Stimulated activated CD4-positive, alpha-beta T cell treated with anti-CD3 and anti-CD28 coated beads, Interleukin-1b, Interleukin-23, amount 100 ng/mL, for 1 hour (primary cell): ENCODE measurements at places on chromosomes 13 and 19.
A peak's percentile ranks its signal among the peaks of the same experiment; 100 is the strongest.

- DNase-seq, result no peak
These were observed 310.6 kb downstream of the FGF14 start for GRCh38 chr13:102091231-102091630.

- no peak for DNase-seq
These were observed 13.9 kb downstream of the APLP1 start for GRCh38 chr19:35882114-35882832.

DNA sequence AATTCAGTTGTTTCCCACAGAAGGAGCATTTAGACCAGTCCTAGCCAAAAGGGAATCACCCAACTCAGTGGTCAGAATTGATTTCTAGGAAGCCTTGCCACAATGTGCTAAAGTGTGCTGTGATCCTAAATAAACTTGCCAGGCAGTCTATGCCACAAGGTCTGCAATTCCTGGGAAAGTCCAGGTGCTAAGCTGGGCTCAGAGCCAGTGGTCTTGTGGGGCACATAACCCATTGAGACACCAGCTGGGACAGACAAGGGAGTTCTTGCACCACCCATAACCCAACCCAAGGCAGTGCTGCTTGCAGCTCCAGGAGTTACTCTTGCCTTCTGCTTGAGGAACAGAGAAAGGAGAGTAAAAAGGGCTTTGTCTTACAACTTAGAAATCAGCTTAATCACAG is 489.5 kb upstream of the SPRY2 start:
- DNase-seq, result no peak

DNA sequence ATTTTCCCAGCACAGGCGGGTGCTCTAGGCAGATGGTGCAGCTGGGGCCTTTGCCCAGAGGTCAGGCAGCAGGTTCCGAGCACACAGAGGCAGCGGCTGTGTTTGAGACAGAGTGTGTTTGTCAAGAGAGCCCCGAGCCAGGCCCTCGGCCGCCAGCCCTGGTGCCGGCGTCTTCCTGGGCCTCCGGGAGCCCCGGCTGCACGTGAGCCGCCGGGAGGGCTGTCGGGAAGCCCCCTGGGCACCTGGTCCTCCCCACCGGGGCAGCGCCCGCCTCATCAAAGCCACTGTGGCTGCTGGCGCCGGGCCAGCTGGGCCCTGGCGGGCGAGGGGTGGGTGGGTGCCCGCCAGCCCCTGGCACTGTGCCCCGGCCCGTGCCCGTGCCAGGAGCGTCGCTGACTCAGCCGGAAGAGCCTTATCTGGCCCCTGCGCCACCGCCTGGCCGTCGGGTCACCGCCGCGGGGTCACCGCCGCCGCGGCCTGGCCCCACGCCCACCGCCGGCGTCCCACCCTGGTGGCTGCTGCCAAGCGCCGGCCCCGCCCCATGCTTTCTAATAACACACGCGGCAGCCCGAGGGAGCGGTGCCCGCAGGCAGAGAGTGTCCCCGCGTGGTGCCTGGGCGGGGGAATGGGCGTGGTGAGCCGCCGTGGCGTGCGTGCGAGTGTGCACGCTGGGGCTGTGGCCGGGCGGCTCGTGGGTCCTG is 14.9 kb downstream of the ARID3A start:
- DNase-seq, result peak; percentile 50

DNA sequence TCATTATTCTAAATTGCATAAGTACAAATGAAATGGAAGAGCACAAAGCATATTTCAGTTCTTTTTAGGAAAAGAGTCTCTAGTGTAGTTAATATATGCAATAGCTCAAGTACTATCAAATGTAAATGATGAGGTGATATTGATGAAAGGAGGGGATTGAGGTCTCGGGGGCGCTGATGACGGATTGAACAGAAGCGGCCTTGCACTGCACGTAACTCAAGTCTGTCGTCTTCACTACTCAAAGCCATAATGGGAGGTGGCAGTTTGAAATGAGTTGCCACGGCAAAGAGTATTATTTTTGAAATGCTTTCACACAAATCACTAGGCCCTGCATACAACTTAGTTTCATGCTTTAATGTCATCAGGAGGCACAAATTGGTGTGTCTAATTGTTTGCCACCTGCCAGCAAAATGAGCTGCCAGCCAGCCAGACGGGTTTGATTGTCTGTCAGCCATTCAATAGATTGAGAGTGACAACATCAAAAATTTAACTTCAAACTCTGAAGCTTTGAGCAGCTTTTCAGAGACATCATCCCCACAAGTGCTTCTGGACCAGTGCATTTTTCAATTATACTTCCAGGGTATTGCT is 256.6 kb downstream of the NBEA start:
- no peak for DNase-seq

- DNase-seq, result no peak
These were observed 10.0 kb upstream of the IGSF23 start for GRCh38 chr19:44603201-44603945.

DNA sequence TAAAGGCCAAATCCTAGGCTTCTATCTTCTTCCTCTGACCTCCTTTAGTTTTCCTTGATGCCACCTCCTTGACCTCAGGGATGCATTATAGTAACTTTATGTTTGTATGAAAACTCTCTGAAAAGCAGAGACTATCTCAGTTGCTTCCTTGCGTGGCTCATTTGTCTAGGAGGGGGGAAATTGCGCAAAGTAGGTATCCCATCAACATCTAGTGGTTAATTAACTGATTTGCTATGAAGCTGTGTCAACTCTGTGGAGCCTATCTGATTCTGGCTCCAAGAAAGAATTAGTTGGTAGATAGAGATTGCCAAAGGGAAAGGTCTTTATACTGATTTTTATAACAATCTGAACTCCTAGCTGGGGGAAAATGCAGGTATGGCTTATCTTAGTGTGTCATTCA is 82.1 kb upstream of the FRY start:
- no peak for DNase-seq

DNA sequence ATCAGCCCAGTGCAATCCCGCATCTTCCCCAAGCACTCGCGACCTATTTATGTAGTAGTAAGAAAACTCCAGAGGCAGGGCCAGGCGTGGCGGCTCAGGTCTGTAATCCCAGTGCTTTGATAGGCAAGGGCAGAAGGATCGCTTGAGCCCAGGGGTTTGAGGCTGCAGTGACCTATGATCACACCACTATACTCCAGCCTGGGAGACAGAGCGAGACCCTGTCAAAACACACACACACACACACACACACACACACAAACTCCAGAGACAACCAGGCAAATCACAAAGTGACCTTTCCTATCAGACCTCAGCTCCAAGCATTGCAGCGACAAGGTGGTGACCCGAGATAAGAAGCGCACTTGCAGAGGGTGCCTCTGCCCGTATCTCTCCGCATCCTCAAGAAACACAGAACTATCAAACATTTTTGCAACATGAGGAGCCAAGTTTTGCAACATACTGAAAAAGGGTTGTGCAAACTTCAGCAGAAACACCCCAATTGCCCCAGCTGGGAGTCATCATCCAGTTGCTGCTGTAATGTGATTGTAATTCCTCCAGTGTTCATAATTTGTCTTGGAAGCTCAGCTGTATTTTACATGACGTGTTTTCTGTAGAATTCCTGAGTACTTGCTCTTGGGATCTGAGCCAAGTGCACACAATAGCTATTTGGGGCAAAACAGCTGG is 8.7 kb upstream of the KLF2 start:
- DNase-seq, result no peak

DNA sequence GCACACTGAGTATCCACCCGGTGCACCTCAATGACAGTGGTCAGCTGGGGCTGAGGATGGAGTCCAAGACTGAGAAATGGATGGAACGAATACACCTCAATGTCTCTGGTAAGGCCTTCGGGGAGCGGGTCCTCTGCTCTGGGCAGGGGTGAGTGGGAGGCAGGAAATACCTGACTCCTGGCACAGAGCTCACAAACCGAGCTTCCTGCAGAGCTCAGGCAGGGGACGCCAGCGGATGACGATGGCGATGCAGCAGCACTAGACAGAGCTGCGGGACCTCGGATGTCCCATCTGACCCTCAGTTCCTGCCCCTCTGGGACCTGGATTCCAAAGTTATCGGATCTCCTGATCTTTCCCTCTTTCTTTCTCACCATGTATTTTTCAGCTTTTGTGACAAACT is 3.8 kb downstream of the CD22 start:
- no peak for DNase-seq

DNA sequence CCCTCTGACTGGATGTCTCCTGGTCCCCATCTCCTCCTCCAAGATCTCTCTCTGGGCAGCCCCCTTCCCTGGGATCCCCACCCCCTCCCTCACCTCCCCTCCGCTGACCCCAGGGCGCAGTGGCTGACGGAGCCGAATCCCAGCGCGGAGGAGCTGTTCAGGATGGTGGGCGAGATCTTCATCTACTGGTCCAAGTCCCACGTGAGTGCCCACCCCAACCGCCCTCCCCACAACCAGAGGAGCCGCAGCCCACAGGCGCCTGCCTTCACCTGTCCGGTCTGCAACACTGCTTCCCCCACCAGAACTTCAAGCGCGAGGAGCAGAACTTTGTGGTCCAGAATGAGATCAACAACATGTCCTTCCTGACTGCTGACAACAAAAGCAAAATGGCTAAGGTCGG is 89.4 kb downstream of the RYR1 start:
- DNase-seq, result no peak

GRCh38 chr13:40796649-40797048 is 7.2 kb downstream of the SLC25A15 start:
- no peak for DNase-seq

- no peak for DNase-seq
These were observed 18.7 kb upstream of the TINCR start for GRCh38 chr19:5586300-5587070.

DNA sequence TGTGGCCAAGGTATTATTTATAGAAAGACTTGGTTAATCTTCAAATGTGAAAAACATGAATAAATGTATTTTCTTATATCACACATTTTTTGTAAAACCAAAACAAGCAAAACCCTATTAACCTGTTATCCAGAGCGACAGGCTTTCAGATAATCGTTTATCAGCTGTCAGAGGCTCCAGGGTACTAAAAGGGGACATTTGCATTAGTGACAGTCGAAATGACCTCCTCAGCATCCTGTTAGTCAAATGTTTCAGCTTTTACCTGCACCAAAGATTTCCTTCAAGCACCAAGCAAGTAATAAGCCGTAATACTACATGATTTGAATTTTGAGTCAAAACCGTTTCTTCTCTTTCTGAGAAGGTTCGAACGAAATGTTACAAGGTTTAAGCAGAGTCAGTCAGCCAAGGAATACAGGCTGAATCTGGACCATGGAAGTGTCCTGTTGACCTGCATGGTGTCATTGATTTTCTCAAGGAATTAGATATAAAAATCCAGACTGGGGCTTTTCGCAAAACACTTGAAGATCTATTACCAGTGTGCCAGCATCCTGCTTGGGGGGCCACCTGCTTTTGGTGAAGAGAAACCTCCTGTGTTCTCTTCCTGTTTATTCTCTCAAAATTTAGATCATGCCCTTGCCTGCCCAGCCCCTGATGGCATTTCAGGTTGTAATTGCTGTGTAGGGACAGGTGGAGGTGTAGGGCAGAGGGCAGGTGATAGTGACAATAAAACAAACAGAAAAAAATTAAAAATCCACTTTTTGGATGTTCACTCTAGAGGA is 11.3 kb upstream of the RFC3 start:
- DNase-seq, result no peak

GRCh38 chr19:3184847-3185460 is 776 bp upstream of the NCLN start:
- DNase-seq, result no peak

DNA sequence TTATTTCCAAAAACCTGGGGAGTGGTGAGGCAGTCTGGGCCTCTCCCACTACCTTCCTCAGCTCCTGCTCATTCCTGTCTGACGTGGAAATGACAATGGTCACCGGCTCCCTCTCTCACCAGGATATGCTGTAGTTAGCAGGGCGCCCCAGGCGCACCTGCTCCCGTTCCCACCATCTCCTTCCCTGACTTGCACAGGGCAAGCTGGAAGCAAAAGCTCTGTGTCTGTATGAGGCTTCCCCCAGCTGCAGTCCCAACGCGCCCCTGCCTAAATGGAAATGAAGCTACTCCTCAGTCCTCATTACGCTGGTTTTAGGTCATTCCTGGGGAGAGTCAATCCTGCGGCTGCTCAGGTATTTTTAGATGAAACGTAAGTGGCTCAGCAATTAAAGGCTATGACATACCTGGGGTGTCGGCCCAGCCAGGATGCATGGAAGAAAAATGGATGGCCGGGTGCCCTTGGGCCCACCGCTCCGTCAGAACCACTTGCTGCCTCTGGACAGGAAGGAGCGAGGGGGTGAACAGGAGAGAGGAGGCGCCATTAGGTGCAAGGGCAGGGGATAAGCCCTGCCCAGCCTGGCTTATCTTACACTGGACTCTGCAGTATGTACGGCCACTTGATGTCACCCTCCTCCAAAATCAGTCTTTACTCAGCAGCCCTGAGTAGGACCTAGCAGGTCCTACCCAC is 32.4 kb downstream of the DHRS12 start:
- DNase-seq, result no peak

DNA sequence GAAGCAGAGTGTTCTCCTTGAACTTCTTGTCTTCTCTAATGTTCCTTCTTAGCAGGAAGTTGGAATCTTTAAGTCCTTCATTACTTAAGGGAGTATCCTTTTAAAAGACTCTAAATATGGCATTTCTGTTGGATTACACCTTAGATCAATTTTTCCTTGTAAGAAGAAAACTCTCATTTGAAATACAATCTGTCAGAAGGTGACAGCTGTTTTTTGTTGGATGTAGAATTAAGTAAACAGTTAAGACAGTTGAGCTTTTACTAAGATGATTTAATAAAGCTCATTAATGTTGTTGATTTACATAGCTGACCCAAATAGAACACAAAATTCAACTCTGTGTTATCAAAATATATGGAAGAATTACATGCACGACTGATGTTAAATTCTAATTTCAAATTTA is 16.7 kb upstream of the MBNL2 start:
- no peak for DNase-seq

DNA sequence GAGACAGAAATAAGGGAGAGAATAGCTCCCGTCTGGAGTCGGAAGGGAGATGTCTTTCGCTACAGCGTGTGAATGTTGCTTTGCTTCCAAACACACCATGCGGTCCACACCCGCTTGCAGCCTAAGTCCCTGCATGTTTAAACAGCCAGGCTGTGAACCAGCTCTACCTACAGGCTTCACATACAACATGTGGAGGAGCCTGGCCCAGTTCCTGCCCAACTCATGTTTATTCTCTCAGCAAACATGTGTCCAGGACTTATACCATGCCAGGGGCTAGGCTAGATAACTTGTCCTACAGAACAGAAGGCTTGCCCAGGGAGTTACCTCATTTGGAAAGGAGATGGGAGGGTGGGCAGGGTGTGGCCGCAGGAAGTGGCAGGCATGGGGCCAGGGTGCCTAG is 181.5 kb downstream of the FOXO1 start:
- no peak for DNase-seq

DNA sequence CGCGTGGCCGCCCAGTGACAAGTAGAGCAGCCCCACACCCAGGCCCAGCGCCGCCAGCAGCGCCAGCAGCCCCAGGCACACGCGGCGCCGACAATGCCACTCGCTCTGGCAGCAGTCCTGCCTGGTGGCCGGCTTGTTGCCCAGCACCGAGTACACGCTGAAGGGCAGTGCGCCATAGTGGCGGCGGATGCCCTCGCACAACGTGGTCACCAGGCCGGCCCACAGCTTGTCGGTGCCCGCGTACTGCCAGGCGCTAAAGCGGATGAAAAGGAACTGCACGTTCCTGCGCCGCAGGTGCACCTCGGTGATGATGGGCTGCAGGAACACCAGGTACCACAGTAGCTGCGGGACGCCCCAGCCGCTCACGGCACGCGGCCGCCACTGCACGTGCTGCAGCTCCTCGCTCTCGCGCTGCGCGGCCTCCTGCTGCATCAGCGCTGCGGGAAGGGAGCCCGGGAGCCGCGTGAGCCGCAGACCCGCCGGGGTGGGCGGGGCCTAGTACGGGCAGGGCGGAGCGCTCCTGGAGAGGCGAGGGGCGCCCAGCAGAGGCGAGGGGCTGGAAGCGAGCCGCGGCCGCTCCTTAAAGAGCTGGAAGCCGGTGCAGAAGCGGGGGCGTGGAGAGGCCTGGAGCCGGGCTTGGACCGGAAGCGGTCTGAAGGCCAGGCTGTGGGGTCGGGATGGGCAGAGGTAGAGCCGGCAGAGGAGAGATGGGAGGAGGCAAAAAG is 7.3 kb downstream of the NKPD1 start:
- DNase-seq, result no peak
